ENCODE measurements at places on chromosomes 6 and 20.

GRCh38 chr6:168418711-168419121 lies 22.3 kb upstream of the SMOC2 start:
- no peak for DNase-seq

DNA sequence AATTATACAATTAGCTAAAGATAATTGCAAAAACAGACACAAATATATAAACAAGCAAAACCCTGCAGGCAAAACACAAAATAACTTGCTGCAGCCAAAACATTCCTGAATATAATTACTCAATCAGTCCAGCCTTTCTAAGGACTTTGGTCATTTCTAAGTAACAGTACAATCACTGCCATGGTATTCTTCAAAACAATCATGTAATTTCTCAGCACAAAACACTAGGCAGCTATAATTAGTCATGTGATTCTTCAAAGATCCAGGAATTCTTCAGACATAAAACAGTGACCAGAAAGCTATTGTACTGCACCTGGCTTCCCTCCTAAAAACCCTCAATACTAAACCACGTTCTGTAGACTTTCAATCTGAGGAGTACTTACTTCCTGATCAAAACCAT lies 881.1 kb downstream of the EPHA7 start:
- no peak for DNase-seq

DNA sequence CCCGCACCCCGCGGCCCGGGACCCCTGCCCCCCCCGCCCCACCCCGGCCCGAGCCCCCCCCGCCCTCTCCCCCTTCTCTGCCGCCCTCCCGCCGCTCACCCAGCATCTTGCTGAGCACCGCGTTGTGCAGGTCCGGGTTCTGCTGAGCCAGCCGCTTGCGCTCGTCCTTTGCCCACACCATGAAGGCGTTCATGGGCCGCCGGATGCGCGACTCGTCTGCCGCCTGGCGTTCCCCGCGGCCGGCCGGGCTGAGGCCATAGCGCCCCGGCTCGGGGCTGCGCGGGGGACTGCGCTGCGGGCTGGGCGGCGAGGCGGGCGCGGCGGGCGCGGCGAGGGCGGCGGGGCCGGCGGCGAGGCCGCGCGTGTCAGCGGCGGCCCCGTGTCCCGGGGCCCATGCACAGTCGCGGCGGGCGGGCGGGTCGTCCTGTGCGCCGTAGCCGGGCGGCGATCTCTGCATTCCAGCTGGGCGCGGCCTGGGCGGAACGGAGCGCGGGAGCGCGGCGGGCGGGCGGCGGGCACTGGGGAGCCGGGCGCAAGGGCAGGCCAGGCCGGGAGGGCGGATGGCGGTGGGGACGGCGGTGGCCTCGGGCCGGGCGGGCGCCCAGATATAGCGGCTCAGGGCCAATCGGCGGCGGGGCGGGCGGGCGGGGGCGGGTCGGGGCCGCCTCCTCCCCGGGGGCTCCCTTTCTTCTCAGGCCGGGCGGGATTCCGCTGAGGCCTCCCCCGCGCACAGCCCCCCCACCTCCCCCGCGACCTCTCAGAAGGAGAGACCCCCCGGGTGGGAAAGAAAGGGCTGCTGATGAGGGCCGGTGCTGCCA lies at the start of gene SOX18:
Gene SOX18 (minus strand): TSS at position 580 of the 818 bp plus-strand sequence. CDS start 123 bp downstream, at position 457.
- no peak for DNase-seq

- no peak for DNase-seq
Measured at GRCh38 chr20:63080811-63081210, 74.0 kb upstream of the BHLHE23 start.

- DNase-seq, result no peak
Measured at GRCh38 chr6:103047567-103047966, 1654.1 kb downstream of the GRIK2 start.

DNA sequence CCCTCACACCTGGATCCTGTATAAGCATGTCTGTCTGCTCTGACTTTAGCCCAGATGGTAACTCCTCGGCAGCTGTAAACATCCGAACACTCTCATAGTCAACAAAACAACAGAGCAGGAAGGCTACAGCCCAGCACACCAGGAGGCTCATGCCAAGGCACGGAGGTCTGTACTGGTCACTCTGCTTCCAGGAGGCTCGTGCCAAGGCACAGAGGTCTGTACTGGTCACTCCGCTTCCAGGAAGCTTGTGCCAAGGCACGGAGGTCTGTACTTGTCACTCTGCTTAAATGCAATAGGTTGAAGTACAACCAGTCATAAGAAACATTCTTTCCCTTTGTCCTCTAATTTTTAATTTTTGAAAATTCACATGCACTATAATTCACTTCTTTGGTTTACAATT lies 190.1 kb upstream of the CDH4 start:
- no peak for DNase-seq

- no peak for DNase-seq
Measured at GRCh38 chr6:156771047-156771446, 6.1 kb upstream of the ARID1B start.

DNA sequence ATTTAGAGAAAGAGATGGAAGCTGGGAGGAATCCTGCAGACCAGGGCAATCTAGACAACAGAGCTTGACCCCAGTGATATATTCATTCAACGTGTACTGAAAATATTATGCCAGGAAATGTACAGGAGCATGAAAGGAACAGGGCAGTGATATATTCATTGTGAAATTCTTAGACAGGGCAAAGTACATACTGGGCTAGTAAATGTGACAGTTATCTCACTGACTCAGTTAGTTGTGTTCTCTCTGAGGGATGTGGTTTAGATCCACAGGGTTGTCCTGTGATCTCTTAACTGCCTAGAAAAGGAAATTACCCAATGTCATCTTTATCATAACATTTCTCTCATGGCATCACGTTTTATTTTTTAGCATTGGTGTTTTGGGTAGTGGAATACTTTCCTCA lies 891.3 kb downstream of the EYS start:
- DNase-seq, result no peak

- DNase-seq, result no peak
Measured at GRCh38 chr6:87093651-87094050, 1.3 kb downstream of the CGA start.

DNA sequence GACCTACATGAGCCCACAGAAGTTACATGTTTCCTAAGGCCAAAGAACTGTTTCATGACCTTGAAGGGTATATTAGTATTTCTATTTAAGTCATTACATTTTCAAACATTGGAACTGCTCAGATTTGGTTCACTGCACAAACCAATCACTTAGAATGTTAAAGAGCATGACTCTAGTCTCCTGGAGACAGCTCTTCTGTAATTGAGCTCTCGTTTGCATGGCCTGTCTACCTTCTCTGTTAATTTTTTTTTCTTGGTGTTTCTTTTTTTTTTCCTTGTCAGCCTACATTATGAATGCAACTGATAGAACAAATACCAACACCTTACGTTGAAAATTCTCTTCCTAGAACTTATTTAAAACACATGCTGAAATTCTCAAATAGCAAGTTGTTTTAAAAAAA lies 860.2 kb upstream of the MAP3K7 start:
- DNase-seq, result no peak

DNA sequence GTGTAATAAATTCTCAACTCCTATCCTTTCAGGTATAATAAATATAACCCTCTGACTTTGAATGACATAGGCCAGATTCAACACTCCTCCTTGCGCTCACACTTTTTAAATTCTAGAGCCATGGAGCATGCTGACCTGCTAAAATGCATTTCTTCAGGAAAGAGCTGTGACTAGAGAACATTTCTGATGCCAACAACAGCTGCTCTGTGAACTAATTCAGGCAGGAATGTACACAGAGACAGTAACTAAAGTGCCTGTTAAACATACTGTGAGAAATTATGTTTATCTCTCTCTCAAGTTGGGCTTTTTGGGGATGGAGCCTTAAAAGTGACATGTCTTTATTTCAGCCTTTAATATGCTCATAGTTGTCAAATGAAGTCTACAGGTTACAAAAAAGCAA lies 8.3 kb downstream of the NHSL1 start:
- no peak for DNase-seq

- no peak for DNase-seq
Measured at GRCh38 chr6:142359271-142359960, 57.6 kb downstream of the ADGRG6 start.

DNA sequence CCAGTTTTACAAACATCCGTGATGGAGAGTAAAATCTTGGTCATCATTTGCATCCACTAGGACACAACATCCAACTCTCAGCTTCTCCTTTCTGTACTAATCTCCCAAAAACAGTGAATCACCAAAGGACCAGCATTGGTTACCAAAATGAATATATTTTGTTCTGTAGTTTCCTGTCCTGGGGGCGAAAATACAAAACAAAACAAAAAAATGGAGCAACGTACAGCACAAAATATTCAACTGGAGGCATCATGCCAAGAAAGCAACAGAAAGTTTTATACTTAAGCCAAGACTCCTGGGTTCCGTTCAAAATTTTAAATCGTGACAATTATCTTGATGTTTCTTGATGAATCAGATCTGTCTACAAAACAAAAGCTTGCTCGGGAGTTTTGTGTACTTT lies 126.6 kb upstream of the CCDC28A start:
- no peak for DNase-seq

DNA sequence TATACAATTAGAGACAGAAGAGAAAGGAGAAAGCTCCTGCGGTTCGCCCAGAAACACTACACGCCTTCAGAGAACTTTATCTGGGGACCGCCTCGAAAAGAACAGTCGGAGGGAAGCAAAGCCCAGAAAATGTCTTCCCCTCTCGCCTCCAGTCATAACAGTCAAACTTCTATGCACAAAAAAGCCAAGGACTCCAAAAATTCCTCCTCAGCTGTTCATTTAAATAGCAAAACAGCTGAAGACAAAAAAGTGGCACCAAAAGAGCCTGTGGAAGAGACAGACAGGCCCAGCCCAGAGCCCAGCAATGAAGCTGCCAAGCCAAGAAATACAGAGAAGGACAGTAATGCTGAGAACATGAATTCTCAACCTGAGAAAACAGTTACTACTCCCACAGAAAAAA lies 12.9 kb downstream of the OGFRL1 start:
- no peak for DNase-seq

DNA sequence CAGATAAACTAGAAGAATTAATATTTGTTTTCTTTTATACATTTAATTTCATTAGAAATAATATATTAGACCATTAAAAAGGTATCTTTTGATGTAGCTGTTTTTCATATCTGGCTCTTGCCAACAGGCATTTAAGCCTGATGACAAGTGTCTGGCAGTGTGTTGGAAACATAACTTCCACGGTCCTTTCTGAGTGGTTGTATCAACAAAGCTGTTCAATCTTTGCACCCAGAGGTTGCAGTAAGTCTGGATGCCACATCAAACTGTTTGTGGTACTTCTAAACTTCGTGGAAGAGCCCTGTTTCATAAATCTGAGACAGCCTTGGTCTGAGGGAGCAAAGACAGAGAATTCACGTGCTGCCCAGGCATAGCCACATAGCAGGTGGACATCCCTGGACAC lies 197.4 kb downstream of the TRDN start:
- DNase-seq, result no peak

- no peak for DNase-seq
Measured at GRCh38 chr6:97097068-97098047, 172.8 kb downstream of the KLHL32 start.

DNA sequence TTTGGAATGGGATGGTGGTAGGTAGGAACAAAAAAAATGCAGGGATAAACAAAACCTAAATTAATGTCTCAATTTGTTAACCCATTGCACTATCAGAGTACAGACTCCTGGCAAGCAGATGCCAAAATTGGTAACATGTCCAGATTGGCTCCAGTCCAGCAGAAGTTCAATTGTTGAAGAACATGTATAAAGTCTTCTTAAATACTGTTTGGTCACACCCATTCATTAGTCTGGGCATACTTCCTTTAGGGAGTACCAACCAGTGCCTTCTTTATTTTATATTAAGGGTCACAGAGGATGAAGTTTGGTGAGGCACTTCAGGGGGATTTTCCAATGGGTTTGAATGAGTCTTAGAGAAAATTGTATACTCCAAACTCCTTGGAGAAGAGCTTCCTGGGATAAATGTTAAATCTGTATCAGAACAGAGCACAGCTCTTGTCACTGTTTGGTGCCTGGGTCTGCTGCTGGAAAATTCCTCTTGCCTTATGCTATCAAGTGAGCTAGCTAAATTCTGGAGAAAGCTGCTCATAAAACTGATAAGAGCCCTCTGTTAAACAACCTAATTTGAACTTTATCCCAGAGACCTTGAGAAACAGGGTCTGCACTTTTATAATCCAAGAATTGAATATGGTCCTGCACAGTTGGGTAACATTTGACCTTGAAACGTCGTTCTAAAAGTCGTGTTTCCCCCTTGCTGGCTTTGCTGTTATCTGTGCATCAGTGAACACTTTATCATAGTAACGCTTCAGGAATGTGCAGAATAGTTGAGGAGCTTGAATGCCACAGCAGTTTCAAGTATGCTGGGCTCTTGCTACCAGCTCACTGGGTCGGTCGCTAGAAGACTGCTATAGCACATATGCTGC lies 334.1 kb upstream of the CITED2 start:
- DNase-seq, result no peak

DNA sequence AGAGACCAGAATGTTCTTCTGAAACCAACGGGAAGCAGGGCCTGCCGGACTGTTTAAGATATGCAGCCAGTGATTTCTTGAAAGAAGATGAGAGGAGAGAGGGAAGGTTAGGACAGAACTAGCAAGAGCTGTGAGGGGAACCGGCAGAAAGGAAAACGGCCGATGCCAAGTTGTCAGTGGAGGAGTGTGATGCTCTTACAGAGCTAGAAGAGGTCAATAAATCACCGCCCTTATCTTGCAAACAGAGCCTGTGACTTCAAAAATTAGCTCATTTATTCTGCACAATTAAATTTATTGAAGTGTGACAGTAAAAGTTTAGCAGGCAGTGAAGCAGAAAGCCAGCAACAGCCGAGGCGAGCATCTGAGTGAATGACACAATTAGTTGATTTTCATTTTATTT lies 509.5 kb upstream of the ID4 start:
- DNase-seq, result no peak

DNA sequence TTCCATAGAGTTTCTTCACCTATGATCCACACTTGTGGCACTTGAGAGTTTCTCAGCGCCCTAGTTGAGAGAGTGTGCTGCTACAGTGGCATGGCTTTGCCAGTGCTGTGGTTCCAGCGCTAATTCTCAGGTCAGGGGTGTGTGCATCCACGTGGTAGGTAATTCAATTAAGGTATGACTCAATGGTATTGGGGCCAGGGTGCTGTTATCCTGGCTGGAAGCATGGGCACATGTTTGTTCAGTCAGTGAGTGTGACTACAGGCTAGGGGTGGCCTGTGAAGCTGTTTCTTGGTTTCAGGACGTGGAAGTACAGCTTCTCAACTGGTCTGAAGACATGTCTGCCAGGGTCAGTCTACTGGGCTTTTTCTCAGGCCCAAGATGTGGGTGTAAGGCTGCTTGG lies 3.0 kb upstream of the SEMG2 start:
- no peak for DNase-seq

GRCh38 chr6:156595476-156595875 lies 181.7 kb upstream of the ARID1B start:
- no peak for DNase-seq
